ENCODE measurements at places on chromosomes 3 and 15.

DNA sequence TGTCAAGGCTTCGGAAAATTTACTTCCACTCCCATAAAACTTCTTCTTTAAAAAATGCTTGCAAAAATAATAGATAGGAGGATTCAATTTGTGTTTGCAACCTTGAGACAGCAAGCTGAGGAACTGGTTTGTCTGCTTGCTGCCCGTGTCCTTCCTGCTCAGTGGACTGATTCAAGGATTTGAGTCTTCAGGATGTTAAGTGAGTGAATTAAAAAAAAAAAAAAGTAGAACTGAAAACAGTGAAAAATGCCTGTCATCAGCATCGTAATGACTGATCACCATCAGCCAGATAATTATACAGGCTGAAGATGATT is 453.7 kb downstream of the FGF12 start:
- DNase-seq: no peak

- no peak for DNase-seq
These were observed 390.9 kb upstream of the ADAMTS9 start for GRCh38 chr3:65078748-65079147.

GRCh38 chr15:52558196-52558595 is 10.6 kb downstream of the ARPP19 start:
- DNase-seq: no peak

DNA sequence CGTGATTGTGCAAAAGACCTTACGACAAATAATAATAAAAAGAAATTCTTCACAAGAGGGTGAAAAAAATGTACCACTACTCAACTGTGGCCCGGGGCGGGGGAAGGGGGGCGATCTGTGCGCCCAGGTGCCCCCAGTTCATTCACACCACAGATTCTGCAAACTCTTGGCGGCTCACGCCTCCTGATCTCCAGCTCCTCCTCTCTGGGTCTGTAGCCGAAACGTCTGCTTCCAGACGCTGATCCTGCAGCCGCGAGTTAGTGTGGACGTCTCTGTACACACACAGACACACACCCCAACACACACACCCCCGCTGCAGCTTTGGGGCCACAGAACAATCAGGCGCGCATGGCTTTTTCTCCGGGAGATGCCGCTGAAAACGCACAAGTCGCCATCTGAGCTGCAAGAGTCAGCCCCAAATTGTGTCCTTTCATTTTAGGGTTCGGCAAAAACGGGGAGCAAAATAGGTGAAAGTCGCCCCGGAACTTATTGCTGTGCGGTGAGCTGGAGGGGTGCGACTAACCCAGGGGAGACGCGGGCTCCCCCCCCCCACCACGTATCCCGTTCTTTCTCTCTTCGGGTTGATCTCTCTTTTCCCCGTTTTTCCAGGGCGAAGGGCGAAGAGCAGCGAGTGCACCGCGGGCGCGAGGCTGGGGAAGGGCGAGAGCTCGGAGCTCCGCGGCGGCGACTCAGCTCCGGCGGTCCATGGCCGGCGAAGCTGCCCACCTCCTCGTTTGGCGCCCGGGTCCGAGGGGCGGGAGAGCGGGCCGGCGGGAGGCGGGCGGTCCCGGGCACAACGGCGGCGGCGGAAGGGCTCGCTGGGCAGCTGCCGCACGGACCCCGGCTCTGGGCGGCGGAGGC is 505 bp upstream of the WNT5A start:
- peak; percentile 17 for DNase-seq

DNA sequence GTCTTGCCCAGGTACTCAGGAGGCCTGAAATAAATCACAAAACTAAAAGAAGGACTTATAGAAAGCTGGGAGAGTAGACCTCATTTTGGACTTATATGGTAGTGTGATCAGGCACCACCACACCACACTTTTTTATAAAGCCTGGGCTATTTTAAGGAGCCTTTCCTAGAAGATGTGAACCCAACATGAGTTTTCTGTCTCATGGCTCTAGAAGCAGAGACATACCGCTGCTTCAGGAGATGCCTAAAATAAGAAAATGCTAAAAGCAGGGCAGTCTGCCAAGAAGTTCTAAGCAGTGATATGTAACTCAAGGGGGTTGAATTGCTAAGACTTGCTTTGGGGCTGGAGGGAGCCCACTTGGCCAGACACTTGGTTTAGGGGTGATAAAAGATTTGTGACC is 49.6 kb downstream of the SUMF1 start:
- DNase-seq: no peak

- DNase-seq: no peak
These were observed 3.6 kb downstream of the ADAMTSL3 start for GRCh38 chr15:83657549-83657948.

DNA sequence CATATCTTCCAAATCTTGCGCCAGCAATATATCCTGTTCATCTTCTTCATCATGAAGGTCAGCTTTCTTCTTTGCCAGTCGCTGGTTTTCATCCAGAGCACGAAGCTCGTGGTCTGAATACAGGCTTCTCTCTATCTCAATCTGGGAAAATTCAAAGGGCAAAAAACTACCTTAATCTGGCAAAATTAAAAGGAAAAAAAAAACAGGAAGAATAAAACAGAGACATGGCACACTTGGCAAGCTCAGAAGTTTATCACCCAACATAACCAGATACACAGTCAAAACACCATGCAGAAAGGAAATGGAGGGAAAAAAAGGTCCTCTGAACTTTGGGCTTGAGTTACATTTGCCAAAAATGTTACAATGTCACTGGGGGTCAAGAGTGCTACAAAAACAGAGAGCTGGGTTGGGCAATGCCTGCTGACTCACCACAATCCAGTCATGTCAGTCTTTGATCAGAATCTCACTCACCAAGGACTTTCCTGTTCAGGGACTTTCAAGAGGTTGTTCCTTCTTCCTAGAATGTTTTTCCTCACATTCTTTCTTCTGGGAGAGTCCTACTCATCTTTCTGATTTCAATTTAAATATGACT is 1.5 kb downstream of the MRPL46 start:
- no peak for DNase-seq

GRCh38 chr3:59793976-59794375 is 744.2 kb upstream of the CFAP20DC start:
- DNase-seq: no peak

- peak; percentile 23 for DNase-seq
These were observed 2.0 kb downstream of the SRGAP3 start for GRCh38 chr3:9247361-9247940.

- peak; percentile 20 for DNase-seq
These were observed 19.8 kb upstream of the NUDT16 start for GRCh38 chr3:131361464-131362421.

GRCh38 chr15:39580485-39581241 is at the start of gene THBS1:
Gene THBS1 (plus strand): TSS chr15:39581079. CDS start chr15:39581858, 779 bp downstream.
- no peak for DNase-seq

DNA sequence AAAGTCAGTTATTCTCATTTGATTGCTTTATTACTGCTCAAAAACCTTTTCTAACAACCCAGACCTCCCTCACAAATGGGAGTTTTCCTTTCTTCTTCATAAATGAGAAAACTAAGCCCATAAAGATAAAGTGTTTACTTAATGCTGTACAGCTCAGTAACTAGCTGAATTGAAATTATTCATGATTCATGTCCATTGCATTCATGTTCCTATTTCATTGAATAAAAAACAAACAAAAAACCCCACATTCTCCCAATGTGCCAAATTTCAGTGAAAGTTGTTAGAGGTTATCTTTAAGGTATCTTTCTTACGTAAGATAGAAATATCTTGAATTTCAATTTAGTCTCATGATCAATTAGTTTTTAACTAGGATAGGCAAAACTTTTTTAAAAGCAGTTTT is 2.8 kb downstream of the PLSCR2 start:
- no peak for DNase-seq

DNA sequence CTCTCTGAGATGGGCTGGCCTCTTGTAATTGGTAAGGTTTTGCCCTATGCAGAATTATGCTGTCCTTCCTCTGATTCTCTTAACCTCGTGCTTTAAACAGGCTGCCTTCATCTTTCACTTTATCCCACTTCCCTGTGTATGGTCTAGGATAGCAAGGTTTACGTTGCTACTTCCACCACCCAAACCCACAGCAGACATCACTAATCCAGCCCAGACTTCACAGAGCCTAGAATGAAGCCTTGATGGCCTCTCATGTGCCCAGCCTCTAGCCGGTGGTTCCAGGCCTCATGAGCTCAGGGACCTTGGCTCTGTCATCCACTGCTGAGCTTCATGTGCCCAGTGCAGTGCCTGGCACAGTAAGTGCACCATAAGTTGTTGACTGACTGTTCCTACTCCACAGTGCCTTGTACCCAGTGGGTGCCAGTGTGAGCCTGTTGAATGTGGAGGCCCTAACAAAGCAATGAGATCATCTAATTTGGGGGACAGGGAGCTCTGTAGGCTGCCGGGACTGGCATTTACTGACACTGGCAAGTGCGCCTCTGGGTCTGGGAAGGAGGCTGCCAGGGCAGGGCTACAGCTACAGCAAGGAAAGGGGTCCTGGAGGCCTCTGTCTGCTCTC is 12.5 kb downstream of the SLC6A6 start:
- peak; percentile 51 for DNase-seq

DNA sequence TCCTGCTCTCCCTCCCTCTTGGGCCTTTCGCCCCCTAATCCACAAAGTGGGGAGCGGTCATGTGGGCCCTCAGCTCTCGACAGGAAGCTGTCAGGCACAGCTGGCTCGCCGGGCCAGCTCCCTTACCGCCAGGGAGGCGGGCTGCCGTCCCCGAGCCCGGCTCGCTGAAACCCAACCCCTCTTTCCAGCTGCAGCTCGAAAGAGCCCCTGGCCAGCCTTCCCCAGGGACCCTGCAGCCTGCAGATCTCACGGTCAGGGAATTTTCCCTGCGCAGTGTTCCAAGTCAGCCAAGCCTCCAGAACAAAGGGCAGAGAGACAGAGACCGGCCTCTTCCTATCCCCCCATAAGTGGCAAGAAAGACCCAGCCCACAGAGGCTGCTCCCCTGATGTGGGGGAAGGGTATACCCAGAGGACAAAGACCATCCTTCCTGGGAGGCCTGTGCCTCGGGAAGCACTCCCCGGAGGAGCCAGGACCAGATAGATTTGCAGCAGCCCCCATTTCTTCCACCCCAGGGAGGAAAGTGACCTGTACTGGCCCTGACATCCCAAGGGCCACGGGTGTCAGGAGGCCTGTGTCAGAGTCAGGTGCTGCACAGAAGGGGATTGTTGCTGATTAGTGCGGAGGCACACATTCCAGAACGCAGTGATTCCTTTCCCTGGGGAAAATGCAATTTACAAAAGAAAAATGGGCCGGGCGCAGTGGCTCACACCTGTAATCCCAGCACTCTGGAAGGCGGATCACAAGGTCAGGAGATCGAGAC is 32.6 kb downstream of the MAGEF1 start:
- no peak for DNase-seq

GRCh38 chr3:87792198-87792533 is 266.6 kb downstream of the CGGBP1 start:
- no peak for DNase-seq

DNA sequence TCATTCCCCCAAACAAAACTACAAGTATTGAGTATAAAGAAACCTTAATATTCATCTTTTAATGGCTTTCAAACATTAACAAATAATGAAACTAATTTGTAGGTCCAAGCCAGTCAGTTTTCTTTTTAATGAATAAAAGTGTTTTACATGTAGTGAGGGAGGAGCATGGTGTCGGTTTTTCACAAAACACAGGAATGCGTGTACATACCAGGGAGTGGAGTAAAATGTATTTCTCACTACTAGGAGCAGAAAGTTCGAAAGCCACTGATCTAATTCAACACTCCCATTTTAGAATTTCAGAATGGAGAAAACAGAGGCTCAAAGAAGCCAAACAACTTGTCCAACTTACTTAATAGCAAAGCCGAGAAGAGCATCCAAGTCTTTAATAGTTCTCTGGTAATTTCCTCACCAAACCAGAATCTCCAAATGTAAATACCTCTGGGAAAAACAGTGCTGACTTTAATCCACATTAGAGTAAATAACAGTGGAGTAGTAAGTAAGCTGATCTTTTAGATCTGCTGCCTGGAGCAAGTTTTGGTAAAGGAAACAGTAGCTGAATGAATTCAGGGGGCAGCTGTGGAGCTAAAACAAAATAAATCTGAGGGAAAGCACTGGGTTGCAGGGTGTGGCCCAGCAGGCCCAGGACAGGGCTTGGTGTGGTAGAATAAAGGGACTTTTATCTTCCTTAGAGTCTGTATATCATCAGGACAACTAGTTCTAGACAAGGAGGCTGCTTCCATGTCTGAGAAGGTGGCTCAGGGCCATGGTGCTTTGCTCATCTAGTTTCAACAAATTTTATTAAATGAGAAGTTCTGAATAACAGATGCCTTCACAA is 7.9 kb downstream of the ANP32A start:
- no peak for DNase-seq
